ENCODE measurements at places on chromosomes 6 and 20.

DNA sequence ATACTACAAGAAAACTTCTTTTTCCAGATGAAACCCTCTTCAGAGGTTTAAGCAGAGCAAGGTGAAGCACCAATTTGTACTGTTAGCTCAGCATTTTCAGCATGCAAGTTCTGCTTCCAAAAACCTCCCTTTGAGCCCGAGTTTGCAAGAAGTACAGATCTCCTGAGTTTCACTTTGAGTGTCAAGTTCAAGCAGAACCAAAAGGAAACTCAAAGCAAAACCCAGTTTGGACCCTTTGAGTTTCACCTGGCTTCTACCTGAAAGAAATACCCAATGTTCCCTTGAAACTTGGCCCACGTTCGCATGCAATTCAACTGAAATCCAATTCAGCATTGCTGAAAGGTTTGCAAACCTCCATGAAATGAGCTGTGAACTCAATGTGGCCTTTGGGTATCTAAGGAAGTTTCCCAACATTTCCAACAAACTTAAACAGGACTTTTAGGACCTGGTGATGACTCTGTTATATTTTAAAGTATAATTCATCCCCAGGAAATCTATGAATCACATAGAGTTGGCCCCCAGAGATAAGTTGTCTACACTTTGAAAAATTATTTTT is 62.9 kb upstream of the HBS1L start:
- DNase-seq: no peak

GRCh38 chr20:34037121-34037520 is 43.4 kb downstream of the RALY start:
- DNase-seq: no peak

DNA sequence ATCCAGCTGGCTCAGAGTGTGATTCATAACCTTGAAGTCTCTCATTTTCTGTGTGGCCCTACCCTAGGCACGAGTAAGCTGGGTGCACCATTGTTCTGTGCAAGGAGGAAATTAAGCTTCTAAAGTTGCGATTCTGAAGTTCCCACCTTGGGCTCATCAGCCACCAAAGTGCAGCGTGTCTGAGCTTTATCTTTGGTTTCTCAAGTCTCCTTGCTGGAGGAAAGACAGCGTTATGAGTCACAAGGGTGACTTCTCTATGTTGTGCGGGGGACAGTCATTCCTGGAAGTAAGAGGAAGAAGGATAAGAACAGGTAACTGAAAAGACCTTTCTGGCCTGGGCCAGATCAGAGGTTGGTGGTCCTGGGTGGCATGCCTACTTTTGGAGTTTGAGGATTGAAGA is 16.8 kb downstream of the MRAP2 start:
- no peak for DNase-seq

GRCh38 chr6:46310196-46310595 is 139.4 kb upstream of the ENPP5 start:
- no peak for DNase-seq

GRCh38 chr20:38283236-38283635 is 20.7 kb upstream of the BPI start:
- DNase-seq: no peak

- DNase-seq: no peak
These were observed 63.9 kb upstream of the IFNGR1 start for GRCh38 chr6:137283080-137283479.

DNA sequence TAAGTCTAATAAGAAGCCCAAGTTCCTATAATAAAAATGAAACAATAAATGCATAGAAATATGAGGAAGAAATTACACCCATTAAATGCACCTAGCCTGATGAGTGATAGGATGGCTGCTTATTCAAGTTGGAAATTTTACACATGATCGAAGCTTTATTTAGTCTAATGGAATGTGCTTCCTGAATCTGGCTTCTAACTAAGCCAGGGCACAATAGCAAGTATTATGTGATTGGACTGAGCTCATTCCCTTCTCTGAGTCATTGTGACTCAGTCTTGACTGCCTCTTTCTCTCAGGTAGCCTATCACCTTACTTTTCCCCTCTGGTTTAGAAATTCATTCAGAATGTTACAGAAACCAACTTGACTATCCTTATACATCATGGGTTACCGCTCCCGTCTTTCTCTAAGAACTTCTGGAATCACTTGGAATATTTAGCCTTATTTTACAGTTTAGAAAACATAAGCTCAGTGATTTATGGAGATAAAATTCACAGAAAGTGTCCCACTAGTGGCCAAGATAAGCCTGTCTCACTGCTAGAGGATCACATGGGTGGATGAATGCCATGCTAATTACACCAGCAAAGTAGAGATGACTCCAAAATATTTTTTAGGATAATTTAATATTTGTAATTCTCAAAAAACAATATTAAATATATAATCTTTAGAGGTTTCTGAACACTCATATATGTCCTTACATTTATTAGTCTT is 505.3 kb upstream of the JAG1 start:
- no peak for DNase-seq

DNA sequence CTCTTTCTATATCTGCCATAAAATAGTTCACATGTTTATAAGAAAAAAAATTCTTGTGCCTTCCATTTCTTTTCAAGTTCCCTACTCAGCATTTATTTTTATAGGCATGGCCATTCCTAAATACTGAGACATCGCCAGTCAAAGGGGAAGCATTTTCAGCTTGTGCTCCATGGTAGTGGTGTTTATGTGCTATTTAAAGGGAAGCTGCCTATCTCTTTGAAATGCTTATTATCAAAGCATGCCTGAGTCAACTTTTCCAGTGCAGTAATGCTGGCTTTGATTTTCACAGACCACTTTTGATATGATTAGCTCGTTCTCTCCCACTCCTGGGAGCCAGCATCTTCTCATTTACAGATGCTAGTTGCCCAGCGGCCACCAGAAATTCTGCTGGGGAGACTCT is 124.1 kb upstream of the RIN2 start:
- no peak for DNase-seq

GRCh38 chr20:50368386-50368785 is 141.8 kb upstream of the PTPN1 start:
- no peak for DNase-seq

DNA sequence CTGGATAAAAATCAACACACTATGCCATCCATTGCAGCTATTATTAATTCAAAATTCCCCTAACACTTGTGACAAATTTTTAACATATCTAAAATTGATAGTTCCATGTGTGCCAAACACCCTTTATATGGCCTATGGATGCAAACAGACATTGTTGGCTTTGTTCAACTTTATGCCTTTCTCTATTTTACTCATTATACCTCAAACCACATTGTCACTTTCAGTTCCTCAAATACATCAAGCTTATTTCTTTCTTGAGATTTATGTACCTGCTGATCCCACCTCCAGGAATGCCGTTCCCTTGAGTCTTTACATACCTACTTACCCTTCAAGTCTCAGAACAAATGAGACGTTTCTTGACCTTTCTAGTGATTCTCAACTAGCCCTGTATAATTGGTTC is 193.5 kb upstream of the PLN start:
- no peak for DNase-seq

- no peak for DNase-seq
These were observed 224.5 kb downstream of the NKAIN2 start for GRCh38 chr6:124028117-124028516.

DNA sequence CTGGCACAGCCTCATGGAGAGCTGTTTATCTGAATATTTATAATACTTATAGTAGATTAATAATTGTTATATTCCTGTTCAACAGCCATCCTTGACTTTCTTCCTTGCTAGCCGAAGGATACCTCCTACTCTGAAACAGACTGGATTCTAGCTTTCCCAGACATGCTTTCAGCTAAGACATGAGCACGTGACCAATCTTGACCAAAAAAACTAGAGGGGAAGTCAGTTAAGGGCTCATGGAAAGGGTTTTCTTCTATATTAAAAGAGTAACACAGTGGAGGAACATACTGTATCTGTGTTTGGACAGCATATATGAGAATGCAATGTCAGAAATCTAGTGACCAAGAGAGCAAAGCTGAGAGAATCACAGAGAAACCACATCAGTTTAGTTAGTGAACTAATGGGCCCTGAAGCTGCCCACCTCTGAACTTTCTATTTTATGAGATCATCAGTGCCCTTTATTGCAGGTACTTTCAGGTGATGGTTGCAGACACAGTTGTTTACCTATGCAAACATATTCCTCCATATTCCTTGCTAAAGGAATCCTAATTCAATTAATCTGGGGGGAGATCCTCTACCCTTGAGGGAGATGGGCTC is 140.4 kb upstream of the SLC24A3 start:
- no peak for DNase-seq

GRCh38 chr6:83928286-83928685 is 68.8 kb downstream of the CYB5R4 start:
- DNase-seq: no peak

DNA sequence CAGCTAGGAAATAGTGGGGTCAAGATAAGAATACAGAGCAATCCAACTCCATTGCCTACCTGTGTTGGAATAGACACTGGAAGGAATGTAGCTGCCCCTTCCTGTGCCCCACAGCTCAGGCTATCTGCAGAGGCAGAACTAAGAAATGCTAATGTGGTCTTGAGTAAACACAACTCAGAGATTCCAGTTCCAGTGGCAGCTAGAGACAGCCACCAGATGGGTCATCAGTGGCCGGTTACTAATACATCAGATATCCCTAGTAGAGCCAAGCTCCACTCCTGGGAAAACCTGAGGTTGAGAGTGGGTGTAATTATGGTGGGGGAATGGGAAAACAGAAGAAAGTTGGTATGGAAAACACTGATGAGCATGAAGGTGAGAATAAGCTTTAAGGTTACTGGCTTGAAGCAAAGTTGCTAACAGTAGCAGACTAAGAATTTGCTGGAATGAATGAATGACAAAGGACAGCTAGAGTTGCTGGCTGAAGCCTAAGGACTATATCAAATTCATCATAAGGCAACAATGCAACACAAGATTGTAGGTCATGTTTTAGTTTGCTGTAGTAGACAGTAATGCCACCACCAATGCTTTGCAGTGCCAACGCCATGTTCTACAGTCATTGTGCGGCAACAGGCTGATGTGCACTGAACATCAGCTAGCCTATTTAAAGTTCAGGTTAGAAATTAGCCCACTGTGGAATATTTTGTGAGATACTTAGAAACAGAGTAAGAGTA is 28.3 kb upstream of the FAM83C start:
- DNase-seq: no peak

GRCh38 chr6:130034378-130035146 is 16.2 kb downstream of the L3MBTL3 start:
- no peak for DNase-seq

DNA sequence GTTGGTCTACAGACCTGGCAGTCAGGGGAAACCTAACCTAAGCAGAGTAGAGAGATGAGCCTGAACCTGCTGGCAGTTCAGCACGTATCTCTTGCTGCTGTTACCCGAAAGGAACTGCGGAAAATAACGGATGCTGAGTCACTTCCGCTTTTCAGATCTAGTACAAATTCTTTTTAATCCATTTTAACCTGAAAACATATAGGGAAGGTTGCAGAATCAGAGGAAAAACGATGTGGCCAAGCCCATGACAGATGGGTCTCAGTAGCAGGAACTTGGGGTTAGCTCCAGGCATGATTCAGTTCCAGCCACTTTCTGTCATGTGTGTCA is 351.9 kb upstream of the PRND start:
- no peak for DNase-seq

GRCh38 chr6:27687154-27688013 is 214.5 kb upstream of the ZNF184 start:
- peak; percentile 66 for DNase-seq

DNA sequence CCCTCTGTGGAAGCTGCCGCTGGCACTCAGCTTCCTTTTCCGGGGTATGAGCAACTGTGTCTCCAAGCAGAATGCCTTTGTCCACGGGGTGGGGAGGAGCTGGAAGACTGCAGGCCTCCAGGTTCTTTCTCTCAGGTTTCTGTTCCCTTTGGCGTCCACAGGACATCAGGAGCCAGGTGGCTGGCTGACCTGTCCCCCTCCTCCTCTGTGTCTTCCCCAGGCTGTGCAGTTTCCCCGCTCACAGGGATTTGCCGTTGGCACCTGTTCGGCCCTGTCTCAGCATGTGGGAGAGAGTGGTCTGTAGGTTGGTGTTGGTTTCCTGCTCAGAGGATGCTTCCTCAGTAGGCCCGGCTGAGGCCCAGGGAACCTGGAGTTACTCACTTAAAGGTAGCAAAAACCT is 43.5 kb downstream of the CDS2 start:
- DNase-seq: peak; percentile 67

DNA sequence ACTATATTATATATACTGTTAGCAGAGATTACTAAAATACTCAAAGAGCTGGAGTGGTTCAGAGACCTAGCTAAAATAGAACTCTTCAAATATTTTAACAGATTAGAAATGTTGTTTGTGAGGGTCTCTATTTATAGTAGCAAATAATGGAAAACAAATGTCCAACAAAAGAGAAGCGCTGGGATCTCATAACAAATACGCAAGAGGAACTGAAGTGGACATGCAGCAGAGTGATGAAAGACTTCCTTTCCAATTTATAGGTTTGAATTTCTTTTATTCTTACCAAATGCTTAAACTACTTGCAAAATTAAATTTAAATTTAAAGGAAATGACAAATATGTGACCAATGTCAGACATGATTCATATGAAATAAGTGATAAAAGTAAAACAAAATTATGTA is 49.9 kb downstream of the PIGU start:
- no peak for DNase-seq

GRCh38 chr6:6596529-6597328 is 8.2 kb downstream of the LY86 start:
- no peak for DNase-seq

GRCh38 chr6:145643760-145644159 is 91.6 kb downstream of the EPM2A start:
- no peak for DNase-seq

DNA sequence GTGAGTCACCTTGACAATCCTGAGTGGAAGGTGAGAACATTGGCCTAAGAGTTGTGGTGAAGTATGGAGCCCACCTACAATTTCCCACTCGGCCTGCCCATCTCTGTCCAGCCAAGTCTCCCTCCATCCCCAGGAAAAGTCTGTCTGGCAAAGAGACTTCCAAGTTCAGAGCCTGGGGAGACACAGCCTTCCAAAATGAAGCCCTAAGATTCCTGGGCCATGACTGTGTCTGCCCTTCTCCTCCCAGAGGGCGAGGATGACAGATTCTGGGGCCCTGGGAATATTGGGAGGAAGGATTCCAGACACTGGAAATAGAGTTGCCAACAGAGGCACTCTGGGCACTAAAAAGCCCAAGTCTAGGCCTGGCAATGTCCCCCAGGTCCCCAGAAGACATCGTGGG is 176.8 kb downstream of the NFATC2 start:
- DNase-seq: no peak

DNA sequence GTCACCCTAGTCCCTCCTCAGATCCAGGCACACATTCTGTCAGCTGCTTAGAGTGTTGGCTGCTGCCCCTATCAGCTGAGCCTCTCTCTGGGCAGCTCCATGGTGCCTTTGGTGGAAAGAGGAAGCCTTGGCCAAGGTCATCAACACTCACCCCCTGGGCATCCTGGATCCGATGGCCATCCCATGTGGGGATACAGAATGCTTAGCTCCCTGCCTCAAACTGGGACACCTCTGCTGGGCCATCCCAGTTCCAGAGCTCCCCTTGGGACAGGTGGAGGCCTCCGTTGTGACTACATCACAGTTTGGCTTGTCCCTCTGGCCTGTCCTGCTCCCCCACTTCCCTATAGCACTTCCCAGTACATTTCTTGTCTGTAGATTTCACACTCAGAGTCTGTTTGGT is 45.6 kb downstream of the TOX2 start:
- DNase-seq: no peak

Data from NCI-H1417 (cell line).